Tibial nerve (tissue), 4 donors: ENCODE measurements at places on chromosomes 16 and 17. TPM values are rescaled to one million over a fixed set of nuclear protein-coding genes. Genes with fewer than 3 reads are reported as not detected.

Gene BRIP1
- total RNA-seq: 0.42 TPM

Gene KRT14
- total RNA-seq: 24.0 TPM

Gene SLC16A6
- not detected for total RNA-seq

Gene TNK1
- total RNA-seq: 3.6 TPM

Gene SLC5A2
- total RNA-seq: not detected

Gene SDR42E1
- total RNA-seq: under 0.01 TPM
